ENCODE measurements at places on chromosomes 2 and 18.

DNA sequence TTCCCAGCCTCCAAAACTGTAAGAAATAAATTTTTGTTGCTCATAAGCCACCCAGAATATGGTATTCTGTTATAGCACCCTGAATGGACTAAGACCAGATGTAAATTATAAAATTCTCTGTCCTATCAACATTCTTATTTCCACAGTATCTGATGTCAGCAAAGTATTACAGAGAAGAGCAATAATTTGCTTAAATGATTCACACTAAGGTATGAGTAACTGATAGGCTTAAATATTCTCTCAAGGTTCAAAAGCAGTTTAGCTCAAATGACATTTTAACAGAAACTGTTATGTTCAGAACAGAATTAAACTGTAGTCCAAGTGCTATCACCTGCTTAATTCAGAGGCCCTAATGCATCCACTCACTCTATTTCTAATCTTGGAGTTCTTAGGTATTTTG is 12.8 kb downstream of the SESTD1 start:
- no peaks in the 10 kb centered on the region for H3K36me3 ChIP-seq
- H3K27me3 ChIP-seq = no peaks in the 10 kb centered on the region
- no peak overlapping the region for H3K4me3 ChIP-seq
- no peak overlapping the region for H3K27ac ChIP-seq
- no peak for DNase-seq

- no peak for DNase-seq
- no peak overlapping the region for H3K27ac ChIP-seq
- H3K4me3 ChIP-seq = no peak overlapping the region
- no peaks in the 10 kb centered on the region for H3K4me1 ChIP-seq
- no peaks in the 10 kb centered on the region for H3K36me3 ChIP-seq
- no peaks in the 10 kb centered on the region for H3K27me3 ChIP-seq
These were observed 62.8 kb downstream of the SFXN5 start for GRCh38 chr2:73008766-73009135.

- no peak for DNase-seq
- no peaks in the 10 kb centered on the region for H3K27me3 ChIP-seq
- no peak overlapping the region for H3K4me3 ChIP-seq
- no peaks in the 10 kb centered on the region for H3K36me3 ChIP-seq
These were observed 126.5 kb upstream of the CCDC68 start for GRCh38 chr18:55085557-55086285.

GRCh38 chr2:187541086-187542085 is 12.8 kb downstream of the TFPI start:
- H3K4me1 ChIP-seq = no peaks in the 10 kb centered on the region
- H3K27ac ChIP-seq = no peak overlapping the region
- no peak overlapping the region for H3K4me3 ChIP-seq
- no peaks in the 10 kb centered on the region for H3K36me3 ChIP-seq

GRCh38 chr2:54122171-54122935 is 6.9 kb downstream of the ACYP2 start:
- H3K4me1 ChIP-seq = no peaks in the 10 kb centered on the region
- no peak overlapping the region for H3K27ac ChIP-seq
- H3K4me3 ChIP-seq = no peak overlapping the region

- H3K4me3 ChIP-seq = no peak overlapping the region
- DNase-seq = no peak
- no peaks in the 10 kb centered on the region for H3K27me3 ChIP-seq
- no peaks in the 10 kb centered on the region for H3K36me3 ChIP-seq
- H3K4me1 ChIP-seq = peaks cover 14% of the 10 kb centered on the region
- 0 out of 2 replicates have a peak overlapping the region, but pooled peaks have one; percentile 7 for H3K27ac ChIP-seq
These were observed 158.4 kb downstream of the BCL2 start for GRCh38 chr18:63161032-63161760.

DNA sequence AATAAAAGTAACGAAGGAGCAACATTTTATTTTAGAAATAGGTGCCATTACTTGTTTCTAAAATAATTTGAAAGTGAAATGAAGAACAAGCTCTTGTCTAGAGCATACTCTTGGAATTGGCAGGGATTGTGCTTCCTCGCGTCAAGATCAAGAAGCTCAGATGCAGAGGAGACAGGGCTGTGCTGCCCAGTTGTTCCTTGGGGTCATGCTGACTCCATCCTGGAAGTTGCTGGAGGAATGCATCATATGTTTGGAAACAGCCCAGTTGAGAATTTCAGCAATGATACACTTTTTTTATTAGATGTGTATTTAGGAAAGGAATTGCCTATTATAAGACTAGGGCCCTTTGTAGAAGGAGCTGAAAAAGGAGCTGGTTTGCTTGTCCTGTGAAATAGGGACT is 17.2 kb downstream of the LTBP1 start:
- no peak overlapping the region for H3K4me3 ChIP-seq
- no peaks in the 10 kb centered on the region for H3K36me3 ChIP-seq
- no peaks in the 10 kb centered on the region for H3K27me3 ChIP-seq
- DNase-seq = no peak

GRCh38 chr2:1538663-1539062 is 125.4 kb downstream of the TPO start:
- peaks cover 35% of the 10 kb centered on the region for H3K27me3 ChIP-seq
- no peaks in the 10 kb centered on the region for H3K36me3 ChIP-seq
- H3K27ac ChIP-seq = no peak overlapping the region
- no peak overlapping the region for H3K4me3 ChIP-seq
- DNase-seq = no peak

DNA sequence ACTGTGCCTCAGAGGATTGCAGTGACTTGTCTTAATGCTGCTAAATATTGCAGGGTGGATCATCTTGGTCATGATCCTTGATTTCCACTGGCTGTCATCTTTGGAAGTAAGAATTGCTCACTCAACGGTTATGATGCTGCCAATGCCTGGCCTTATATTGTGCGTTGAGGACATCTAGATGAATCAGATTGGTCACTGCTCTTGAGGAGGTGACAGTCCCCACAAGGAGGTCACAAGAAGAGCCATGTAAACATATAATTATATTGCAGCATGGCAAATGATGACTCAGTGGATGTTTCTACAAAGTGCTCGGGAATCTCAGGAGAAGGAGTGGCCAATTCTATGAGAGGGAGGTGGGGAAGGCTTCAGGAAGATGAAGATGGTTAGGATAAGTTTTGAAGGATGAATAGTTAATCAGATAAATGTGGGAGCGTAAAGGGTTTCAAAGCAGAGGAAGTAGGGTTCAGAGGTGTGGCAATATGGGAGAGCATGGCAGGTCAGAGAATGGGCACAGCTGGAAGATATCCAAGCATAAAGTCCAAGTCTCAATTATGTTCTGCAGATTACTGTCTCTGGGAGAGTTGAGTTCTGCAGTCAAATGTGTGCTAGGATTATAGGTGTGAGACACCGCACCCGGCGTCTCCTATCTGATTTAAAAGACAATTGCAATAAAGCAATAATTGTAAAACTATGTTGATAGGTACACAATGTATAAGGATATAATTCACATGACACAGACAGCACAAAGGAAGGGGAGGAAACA is 21.3 kb upstream of the TMEM131 start:
- peak; percentile 57 for DNase-seq
- H3K36me3 ChIP-seq = no peaks in the 10 kb centered on the region
- H3K27me3 ChIP-seq = no peaks in the 10 kb centered on the region
- H3K4me3 ChIP-seq = no peak overlapping the region
- H3K4me1 ChIP-seq = peaks cover 11% of the 10 kb centered on the region

Data from PC-9 (cell line).